ENCODE measurements at places on chromosomes 2 and 18.

GRCh38 chr2:72131916-72132841 lies 15.5 kb downstream of the CYP26B1 start:
- DNase-seq: no peak

- DNase-seq: peak; percentile 72
Measured at GRCh38 chr2:159873258-159873657, 75.2 kb upstream of the CD302 start.

DNA sequence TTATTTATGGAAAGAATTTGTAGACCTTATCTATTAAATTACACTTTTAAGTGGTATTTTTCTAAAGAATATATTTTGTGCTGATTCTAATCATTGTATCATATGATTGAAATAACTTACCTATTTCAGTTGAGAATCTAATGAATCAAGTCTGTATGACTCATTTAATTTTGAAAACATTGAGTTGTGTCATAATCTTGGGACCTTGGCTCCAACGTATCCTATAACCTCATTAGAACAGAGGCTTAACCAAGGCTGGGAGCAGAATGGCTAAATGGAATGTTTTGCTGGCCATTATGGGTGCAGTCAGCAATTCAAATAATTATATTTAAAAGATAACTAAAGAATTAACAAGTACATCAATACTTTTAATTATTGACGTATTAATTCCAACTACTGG lies 19.6 kb upstream of the GULP1 start:
- peak; percentile 34 for DNase-seq

DNA sequence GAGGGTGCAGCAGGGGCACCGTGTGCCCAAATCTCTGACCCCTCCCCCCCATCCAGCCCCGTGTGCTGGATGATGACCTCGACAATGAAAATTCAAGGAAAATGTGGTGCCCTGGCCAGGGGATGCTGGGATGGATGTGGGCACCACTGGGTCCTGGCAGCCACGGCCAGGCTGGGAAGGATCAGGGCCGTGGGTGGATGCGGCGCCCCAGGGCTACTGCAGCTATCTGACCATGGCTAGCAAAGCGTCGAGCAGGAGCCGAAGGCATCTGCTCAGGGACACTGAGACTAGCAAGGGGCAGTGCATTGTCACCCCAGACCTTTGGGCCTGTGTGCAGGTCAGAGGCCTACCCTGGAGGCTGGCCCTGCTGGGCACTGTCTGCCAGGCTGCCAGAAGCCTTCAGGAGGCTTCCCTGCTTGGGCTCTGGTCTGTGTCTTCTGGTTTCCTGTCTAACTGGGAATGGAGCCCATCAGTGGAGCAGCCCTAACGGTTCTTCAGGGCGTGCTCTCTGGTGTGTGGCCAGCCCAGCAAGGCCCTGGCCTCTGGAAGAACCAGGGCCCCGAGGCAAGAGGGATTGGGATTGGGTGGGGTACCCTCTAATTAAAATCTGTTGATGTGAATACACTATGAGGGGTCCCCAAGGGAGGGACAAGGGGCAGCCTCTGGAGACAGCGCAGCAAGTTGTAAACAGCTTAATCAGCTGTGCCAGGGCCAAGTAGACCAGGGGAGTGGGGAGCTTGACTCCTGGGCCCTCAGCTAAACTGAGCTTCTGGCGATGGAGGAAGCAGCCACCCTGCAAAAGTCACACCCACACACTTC lies 98.0 kb downstream of the STPG4 start:
- DNase-seq: no peak

- DNase-seq: no peak
Measured at GRCh38 chr2:239365782-239366435, 34.9 kb downstream of the HDAC4 start.

- no peak for DNase-seq
Measured at GRCh38 chr2:205929246-205929942, 156.6 kb downstream of the INO80D start.

- no peak for DNase-seq
Measured at GRCh38 chr2:65016789-65017188, 27.6 kb downstream of the SLC1A4 start.

DNA sequence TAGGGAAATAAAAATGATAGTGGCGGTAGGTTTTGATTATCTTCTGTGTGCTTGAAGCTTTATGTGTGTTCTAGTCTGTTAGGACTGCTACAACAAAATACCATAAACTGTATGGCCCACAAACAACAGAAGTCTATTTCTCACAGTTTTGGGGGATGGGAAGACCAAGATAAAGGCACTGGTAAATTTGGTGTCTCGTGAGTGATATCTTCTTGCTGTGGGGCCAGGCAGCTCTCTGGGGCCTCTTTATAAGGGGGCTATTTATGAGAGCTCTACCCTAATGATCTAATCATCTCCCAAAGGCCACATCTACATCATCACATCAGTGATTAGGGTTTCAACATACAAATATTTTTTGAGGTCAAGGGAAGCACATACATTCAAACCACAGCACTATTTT lies 86.8 kb upstream of the SPHKAP start:
- DNase-seq: no peak

- no peak for DNase-seq
Measured at GRCh38 chr2:75870133-75870532, 159.4 kb upstream of the GCFC2 start.

DNA sequence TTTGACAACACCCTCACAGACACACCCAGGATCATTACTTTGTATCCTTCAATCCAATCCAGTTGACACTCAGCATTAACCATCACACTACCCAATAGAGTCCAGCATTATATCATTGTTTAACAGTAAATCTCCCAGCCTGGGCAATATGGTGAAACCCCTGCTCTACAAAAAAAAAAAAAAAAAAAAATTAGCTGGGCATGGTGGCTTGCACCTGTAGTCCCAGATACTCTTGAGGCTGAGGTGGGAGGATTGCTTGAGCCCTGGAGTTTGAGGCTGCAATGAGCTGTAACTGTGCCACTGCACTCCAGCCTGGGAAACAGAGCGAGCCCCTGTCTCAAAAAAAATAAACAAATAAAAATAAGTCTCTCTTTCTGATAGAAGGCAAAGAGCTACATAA lies 304.0 kb downstream of the STK39 start:
- DNase-seq: no peak

GRCh38 chr2:231399853-231400680 lies 4.6 kb downstream of the B3GNT7 start:
- DNase-seq: peak; percentile 73

- no peak for DNase-seq
Measured at GRCh38 chr2:235850289-235850688, 317.9 kb downstream of the GBX2 start.

DNA sequence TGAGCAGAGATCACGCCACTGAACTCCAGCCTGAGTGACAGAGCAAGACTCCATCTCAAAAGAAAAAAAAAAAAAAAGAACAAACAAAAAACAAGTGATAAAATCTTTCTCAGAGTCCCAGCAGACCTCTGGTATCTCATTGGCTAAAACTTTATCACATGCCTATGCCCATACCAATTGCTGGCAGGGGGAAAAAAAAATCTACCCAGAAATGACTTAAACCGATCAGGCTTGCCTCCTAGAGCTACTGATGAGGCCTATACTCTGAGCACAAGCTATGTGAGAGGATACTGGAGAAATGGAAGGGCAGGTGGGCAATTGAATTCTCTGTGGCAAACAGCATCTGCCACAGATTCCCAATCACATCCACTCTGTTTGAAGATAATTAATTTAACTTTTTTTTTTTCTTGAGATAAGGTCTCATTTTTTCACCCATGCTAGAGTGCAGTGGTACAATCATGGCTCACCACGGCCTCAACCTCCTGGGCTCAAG lies 49.0 kb downstream of the FBXO36 start:
- DNase-seq: no peak

GRCh38 chr18:44685296-44685695 lies 4.6 kb downstream of the SETBP1 start:
- DNase-seq: peak; percentile 27

DNA sequence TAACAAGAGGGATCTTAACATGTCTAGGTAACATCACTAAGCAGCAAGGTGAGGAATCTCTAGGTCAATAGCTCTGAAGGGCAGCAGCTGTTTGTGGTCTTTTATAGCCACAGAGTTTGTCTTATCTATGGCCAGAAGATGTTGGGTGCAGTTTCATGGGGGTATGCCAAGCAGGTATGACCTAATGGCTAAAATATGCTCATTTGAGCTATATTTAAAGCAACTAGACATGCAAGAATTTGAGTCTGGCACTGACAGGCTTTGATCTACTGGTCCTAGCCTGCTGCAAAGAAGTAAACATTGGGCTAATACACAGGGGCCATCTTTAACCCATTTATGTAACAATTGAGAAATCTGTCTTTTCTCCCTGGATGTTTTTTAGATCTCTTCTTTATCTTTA lies 13.9 kb upstream of the UGP2 start:
- DNase-seq: no peak

DNA sequence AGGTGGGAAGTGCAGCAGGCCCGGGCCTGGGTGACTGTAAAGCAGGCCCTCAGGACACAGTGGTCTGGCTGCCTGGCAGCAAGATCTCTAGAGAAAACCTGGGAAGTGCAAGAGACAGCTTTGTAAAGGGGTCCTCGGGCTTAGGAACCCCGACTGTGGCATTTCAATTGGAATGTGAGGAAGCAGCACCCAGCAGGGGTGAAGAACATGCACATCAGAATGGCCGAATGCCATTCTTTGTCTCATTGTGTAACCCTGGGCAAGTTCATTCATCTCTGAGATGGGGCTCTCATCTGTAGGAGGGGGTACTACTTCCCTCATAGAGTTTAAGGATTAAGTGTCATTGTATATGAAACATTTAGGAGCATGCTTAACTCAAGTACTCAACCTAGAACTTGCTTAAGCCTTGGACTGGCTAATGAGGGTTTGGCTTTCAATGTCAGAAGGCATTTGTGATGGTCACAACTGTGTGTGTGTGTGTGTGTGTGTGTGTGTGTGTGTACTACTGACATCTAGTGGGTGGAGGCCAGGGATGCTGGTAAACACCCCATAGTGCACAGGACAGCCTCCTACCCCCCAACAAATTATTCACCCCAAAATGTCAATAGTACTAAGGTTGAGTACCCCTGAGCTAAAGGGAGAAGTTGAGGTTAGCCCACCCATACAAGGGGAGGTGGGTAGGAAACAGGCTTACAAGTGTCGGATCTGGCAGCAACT lies 29.3 kb downstream of the MEX3C start:
- no peak for DNase-seq

DNA sequence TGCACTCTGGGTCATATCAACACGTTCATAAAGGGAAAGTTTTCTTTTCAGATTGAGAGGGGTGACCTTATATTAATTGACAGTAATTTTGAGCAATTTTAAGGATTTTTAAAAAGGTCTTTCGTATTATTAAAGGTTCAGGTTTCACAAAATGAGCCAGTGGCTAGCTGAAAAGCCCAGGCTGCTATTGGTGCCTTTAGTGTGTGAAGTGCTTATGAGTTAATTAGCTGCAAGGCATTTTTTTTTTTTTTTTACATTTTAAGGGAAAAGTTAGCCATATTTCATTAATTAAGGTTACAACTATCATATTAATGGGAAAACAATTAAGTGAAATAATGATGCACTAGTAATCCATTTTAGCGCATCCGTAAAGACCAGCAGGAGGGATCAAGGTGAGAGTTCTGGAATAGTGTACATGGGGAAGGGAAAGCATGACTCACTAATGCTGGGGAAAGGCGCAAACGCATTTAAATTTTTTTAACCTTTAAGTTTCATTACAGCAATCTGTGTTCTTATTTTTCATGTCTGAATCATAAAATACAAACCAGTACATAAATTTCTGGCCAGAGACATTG lies 200.0 kb downstream of the ZNF407 start:
- DNase-seq: no peak

- DNase-seq: no peak
Measured at GRCh38 chr2:144475569-144476275, 44.2 kb downstream of the ZEB2 start.

DNA sequence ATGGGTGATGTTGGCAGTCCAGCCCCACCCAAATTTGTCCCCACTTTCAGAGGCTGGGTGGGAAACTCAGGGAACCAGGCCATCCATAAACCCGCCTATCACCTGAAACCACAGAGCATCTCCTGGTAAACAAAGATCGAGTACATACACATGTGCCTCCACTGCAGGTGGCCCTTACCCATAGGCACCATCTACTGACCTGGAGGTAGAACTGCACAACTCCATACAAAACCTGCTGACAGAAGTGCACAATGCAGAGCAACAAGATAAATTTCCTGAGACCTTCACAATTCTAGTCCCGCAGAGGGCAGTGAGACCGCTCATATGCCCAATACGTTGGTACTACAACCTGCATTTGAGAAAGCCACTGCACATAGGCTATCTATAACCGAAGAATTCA lies 856.3 kb downstream of the SUCLG1 start:
- DNase-seq: peak; percentile 39

DNA sequence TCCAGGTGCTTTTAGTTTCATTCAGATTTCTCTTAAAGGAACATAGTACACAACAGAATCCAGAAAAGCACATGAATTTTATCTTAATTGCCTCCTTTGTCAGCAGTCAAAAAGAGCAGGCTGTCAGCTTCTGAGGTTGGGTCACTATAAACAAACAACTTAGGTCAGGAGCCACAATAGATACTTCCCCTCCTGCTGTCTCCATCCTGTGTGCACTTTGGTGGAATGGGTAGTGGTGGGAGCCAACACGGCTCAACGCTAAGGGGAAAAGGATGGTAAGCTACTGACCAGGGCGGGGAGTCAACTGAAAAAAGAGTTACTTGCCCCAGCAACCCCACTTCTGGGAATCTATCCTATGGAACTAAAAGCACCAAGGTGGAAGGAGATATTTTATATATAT lies 121.9 kb downstream of the PAX3 start:
- no peak for DNase-seq

DNA sequence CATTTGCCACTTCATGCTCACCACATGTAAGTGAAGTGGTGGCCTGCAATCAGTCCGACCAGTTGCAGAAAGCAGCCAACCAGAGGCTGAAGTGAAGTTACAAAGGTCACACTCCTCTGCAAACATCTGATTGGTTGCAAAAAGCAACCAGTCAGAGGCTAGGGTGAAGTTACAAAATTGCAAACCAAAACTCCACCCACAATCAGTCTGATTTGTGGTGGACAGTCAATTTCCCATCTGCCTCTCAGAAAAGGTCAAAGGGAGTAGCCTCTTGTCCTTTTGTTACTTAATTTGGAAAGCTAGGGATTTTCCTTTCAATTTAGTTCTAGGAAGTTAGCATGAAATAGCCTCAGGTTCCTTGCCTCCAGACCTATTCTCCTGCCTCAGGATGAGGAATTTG lies 185.0 kb downstream of the UXS1 start:
- DNase-seq: no peak

DNA sequence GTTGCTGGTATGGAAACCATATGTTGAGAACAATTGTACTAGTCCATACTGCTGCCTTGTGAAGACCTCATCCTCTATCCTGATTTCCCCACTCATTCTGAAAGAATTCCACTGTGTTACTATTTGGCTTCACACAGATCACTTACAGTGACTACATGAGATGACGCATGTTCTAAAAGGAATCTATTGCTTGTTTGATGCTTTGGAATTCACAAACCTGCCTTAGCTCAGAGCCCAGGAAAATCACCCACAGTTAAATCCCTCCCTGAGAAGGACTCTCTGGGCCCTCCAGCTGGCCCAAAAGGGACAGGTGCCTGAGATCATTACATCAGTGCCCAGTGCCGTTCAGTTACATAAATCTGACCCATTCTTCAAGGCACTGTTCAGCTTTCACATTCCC lies 45.3 kb downstream of the KLHL29 start:
- DNase-seq: no peak
